ENCODE measurements at places on chromosomes 3 and 15. TPM values are rescaled to one million over a fixed set of nuclear protein-coding genes. Genes with fewer than 3 reads are reported as not detected.

Gene SLC35G2
- total RNA-seq = 13.6 TPM

Gene RTP1
- not detected for total RNA-seq

Gene ROPN1
- not detected for total RNA-seq

Gene RCCD1
- total RNA-seq = 20.5 TPM

Gene PLSCR4
- 46.9 TPM for total RNA-seq

Gene ISLR
- total RNA-seq = 61.2 TPM

Gene NECTIN3
- total RNA-seq = 106 TPM

Gene ADAMTSL3
- 44.9 TPM for total RNA-seq

Gene EFL1
- 33.4 TPM for total RNA-seq

Gene ERICH6
- not detected for total RNA-seq

Gene CHRM5
- total RNA-seq = 6.8 TPM

Gene DPPA2
- not detected for total RNA-seq

Gene CCR4
- total RNA-seq = 0.22 TPM

Gene MEIS2
- total RNA-seq = 132 TPM

Gene ASB14
- total RNA-seq = 0.33 TPM

Gene OR5K4
- total RNA-seq = not detected
